SK-N-MC (cell line): ENCODE measurements at places on chromosomes 13 and 19.

DNA sequence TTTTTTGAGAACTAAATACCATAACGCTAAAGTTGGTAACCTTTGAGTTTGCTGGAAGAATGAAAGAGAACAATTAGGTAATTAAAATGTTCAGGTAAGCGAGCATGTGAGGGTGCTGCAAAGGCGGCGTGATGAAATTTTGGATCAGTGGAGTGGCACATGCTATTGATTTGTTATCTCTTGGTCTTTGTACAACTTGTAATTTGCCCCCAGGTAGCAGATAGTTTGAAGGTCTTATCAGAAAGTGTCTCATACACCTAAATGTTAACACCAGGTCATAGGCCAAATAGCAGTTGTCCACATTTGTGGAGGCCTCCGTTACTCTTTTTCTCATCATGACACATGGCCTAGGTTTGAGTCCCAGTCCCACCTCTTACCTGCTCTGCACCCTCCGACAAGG is 14.9 kb downstream of the ARHGAP35 start:
- no peak for DNase-seq

- DNase-seq = no peak
Measured at GRCh38 chr13:54573186-54573585, 1544.6 kb downstream of the OLFM4 start.

GRCh38 chr13:113647351-113648215 is 10.4 kb downstream of the ATP4B start:
- DNase-seq = peak; percentile 14

- DNase-seq = no peak
Measured at GRCh38 chr13:38951525-38952313, 38.9 kb downstream of the STOML3 start.

DNA sequence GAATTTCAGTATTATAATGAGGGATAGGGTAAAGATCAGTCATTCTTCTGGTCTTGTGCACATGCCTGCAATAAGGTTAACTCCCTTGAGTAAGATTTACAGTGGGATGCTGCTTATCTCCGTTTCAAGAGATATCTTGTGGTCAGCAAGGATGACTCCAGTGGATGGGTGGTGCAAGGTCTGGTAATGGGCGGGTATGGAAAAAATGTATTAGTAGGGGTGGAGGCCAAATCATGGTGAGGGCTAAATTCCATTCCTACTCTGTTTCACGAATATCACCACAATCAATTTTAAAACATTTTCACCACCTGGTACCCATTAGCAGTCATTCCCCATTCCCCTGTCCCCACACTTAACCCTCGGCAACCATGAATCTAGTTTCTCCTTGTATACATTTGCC is 40.6 kb downstream of the CCDC122 start:
- no peak for DNase-seq

GRCh38 chr13:45851171-45851921 is at the start of gene SIAH3:
TSS of gene SIAH3 (minus strand) at chr13:45851753. CDS start at chr13:45851629, 124 bp downstream.
- DNase-seq = peak; percentile 56

DNA sequence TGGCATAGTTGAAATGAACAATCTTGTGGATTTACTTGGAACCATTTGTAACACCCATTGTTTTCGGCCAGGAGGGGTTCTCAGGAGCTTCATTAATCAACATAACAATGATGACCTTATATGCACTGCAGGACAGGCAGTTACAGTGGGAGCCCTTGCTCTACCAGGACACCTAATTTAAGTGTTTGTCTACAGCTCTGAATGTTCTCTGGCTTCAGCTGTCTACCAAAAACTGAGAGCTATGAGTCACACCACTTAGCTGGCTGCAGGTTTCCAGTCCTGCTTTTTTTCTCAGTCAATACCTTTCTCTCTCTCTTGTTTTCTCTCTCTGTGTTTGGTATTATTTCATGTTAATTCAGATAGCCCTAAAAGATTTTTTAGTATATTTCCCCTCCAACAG is 105.4 kb upstream of the MBNL2 start:
- no peak for DNase-seq

- no peak for DNase-seq
Measured at GRCh38 chr13:36549755-36550154, 117.5 kb downstream of the CCNA1 start.

- no peak for DNase-seq
Measured at GRCh38 chr13:97976610-97977521, 23.4 kb downstream of the IPO5 start.

DNA sequence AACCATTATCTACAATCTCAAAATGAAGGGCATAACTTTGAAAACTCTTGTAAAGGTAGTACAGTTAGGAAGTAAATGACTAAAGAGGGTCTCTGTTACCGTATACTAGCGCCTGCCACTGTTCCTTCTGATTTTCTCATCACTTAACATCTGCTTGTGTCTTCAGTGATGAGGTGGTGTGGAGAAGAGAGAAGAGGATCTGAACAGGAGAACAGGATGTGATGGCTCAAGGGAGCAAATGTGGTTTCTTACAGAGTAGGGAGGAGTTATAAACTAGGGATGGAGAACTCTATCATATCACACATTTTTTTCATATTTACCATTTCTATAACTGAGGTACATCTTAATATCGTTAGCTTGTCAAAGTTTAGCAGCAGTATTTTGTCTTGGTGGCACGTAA is 1.1 kb downstream of the KCTD4 start:
- DNase-seq = no peak

GRCh38 chr19:6767357-6768235 is at the start of gene SH2D3A:
TSS of gene SH2D3A (minus strand) at chr19:6767435. CDS start at chr19:6763748, 3,687 bp downstream.
- peak; percentile 80 for DNase-seq

DNA sequence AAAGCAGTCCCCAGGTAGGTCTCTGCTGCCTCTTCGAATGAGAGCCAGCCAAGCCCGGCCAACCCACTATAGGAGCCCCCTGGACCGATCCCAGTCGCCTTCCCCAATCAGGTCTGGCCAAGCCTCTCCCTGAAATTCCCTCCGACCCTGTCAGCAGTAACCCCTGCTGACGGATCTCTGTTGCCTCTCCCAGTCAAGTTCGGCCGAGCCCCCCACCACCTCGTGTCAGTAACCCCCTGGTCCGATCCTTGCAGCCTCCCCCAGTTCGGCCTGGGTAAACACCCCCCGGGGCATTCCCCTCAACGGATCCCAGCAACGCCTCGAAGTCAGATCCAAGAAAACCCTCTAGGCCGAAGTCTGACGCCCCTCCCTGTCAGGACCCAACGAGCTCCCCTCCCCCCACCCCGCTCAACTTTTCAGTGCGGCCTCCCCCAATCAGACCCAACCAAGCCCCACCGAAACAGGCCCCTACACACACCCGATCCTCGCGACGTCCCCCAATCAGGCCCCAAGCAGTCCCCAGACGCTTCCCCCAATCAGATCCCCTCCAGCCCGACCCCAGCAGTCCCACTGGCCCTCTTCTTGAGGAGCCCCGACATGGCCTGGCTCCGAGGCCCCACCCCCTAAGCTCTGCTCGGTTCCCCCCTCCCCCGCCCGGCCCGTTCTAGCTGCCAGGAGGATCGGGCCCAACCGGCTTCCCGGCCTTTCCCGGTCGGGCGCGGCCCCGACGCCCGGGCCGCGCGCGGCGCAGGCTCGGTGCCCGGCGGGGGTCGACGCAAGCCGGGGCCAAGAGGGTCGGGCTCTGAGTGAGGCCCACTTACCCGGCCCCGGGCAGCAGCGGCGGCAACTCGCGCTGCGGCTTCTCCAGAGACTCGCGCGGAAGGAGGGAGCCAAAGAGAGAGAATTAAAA is 1.8 kb downstream of the TNPO2 start:
- no peak for DNase-seq

DNA sequence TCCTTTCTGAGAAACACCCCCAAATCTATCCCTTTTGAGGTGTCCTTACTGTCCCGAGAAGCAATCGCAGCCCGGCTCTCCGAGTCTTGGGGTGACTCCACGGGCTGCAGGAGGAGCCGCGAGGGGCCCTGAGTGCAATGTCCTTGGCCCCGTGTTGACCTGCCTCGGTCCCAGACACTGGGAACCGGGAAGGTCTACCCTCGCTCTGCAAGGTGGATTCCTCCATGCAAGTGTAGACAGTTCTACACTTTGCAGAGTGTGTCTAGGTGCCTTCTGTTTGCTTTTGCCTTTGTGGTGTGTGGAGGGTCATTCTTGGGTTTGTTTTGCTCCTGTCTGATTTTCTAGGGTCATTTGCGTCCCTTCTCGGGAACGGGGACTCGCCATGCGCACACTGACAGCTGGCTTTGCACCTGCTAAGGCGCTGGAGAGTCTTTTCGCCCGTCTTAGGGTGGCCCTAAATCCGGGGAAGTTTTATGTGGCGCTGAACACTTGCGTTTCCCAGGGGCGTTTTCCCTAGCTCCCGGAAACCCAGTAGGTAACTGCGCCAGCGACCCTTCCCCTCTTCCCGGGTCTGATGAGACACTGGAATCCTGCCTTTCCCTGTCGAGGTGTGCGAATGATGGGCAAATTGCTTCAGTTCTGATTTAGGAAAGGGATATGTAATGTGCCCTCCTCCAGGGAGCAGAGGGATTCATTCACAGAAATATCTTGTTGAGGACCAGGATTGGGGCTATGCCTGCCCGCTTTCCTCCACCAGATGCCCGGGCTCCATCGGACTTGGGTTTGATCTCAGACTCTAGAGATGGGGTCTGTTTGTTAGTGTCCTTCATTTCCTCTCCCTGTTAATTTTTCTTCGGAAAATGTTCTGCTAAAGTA is 755 bp downstream of the SERTM1 start:
- DNase-seq = no peak

DNA sequence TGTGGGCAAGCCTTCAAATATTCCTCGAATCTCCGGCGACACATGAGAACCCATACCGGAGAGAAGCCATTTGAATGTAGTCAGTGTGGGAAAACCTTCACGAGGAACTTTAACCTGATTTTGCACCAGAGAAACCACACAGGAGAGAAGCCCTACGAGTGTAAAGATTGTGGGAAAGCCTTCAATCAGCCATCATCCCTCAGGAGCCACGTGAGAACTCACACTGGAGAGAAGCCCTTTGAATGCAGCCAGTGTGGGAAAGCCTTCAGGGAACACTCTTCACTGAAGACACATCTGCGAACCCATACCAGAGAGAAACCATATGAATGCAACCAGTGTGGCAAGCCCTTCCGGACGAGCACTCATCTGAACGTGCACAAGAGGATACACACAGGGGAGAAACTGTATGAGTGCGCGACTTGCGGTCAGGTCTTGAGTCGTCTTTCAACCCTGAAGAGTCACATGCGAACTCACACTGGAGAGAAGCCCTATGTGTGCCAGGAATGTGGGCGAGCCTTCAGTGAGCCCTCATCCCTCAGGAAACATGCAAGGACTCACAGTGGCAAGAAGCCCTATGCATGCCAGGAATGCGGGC is 28.8 kb downstream of the ZNF333 start:
- DNase-seq = no peak

DNA sequence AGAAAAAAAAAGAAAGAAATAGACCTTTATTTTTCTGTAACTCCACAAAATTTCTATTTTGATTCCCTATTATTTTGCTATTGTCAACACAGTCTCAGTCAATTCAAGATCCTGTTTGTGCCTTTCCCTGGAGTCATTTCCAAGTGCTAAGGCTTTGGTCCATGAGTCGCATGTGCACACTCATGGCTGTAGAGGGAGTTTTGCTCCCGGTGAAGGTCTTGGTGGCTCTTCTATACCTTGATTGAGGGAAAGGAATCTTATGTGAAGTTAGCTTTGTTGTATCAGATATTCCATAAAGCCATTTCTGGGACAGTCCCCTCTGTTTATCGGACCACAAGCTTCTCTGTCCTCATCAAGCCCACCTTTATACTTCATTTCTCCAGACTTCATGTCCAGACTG is 58.7 kb upstream of the ALOX5AP start:
- DNase-seq = no peak
